Activated T-helper 1 cell treated with anti-CD3 and anti-CD28 coated beads, Interleukin-2, amount 50 U/mL, for 16 hours (primary cell): ENCODE measurements at places on chromosomes 3 and 15.

- peak; percentile 86 for DNase-seq
These were observed at the start of gene RPL22L1 for GRCh38 chr3:170869645-170870593. RPL22L1 (minus strand) TSS chr3:170870195; CDS start chr3:170870167, 28 bp downstream.

- no peak for DNase-seq
These were observed 56.7 kb downstream of the PLS1 start for GRCh38 chr3:142652826-142653292.

DNA sequence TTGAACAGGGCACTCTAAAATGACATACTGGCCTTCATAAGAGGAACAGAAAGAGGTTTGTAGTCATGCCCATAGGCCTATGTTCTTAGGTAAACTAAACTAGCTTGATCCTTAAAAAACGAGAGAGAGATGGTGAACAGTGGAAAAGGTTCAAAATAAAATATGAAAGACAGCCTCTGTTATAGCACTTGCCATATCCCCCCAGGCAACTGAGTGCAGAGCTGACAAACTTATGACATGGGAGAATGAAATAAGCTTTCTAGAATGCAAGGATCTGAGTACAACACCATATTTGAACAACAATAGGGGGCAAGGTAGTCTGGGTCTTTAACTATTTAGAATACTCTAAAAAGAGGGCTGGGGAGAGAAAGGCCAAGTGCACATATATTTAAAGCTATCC is 700.6 kb upstream of the CFAP20DC start:
- no peak for DNase-seq

GRCh38 chr3:190064112-190064511 is 56.6 kb downstream of the P3H2 start:
- DNase-seq, result no peak

DNA sequence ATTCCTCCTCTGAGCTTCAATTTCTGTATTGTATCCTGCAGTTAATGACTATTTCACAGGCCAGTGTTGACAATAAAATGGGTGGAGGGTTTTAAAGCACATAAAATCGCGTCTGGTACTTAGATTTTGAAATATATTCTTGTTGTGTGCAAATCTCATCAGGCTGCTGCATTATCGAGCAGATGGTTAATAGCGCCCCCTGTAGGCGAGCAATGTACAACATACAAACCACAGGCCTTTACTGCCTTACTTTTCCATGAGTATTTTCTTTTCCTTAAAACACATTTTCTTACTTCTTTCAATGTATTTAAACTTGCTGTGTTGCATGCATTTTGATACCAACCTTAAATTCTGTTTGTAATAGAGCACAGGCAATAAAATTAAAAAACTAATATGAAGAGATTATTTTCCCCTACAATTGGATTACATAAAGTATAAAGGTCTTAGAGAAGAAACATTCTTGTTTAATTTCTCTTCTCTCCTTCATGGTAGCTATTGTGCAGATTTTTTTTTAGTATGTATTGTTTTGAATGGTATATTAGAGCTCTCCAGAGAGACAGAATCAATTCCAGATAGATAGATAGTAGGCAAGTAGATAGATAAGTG is 608.4 kb downstream of the CADM2 start:
- no peak for DNase-seq

DNA sequence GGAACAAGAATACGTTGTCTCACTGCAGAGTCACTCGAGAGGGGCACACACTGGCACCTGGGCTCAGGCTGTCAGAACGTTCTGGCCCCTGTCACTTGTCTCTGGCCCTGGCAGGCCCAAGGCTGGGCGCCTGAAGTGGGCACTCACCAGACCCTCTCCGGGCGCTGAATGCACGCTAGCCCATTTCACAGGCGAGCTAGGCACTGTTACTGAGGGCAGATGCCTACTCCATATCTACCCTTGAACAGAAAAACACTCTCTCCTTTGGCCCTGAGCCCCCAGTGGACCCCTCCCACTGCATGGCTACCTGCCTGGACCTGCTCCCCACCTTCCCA is 42.3 kb upstream of the IQSEC1 start:
- DNase-seq, result no peak

GRCh38 chr3:193029800-193030199 is 112.1 kb upstream of the MB21D2 start:
- DNase-seq, result no peak

DNA sequence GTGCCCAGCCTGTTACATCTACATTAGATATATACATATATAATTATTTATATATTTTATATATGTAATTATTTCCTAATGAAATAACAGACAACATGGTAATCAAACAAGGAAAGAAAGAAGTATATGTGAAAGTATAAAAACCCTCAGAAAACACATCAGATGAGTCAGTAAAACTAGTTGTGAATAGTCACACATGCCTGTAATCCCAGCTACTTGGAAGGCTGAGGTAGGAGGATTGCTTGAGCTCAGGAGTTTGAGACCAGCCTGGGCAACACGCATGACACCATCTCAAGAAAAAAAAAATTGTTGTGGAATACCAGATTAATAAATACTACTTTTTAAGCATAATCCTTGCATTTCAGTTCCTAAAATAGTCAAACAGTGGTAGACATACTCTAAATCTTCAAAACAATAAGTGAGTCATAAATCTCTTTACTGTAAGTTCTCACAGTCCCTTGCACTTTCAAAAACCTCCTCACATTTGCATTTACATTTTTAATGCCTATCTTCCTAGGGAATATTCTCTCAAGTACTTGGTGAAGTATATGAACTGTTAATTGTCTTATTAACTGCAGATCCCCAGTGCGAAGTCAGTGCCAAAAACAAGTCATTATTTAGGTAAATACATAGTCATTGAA is 106.5 kb downstream of the MYO9A start:
- no peak for DNase-seq

- DNase-seq, result no peak
These were observed 67.0 kb downstream of the MCTP2 start for GRCh38 chr15:94298364-94298763.

DNA sequence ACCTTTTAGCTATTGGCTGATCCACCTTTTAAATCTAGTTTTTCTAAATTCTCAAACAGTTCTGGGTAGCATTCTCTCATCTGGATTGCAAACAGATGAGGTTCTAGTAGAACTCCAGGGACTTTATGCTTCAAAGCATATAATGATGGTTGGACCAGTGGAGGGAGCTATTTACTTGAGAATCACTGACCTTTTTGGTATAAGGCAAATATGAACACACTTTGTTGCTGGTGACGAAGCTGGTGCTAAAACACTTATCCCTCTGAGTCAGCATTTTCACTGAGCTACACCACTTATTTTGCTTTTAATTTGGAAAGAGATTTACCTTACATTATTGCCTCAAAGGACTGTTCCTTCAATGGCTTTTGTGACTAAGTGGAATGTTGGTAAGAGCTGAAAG is 58.6 kb upstream of the SLITRK3 start:
- no peak for DNase-seq

DNA sequence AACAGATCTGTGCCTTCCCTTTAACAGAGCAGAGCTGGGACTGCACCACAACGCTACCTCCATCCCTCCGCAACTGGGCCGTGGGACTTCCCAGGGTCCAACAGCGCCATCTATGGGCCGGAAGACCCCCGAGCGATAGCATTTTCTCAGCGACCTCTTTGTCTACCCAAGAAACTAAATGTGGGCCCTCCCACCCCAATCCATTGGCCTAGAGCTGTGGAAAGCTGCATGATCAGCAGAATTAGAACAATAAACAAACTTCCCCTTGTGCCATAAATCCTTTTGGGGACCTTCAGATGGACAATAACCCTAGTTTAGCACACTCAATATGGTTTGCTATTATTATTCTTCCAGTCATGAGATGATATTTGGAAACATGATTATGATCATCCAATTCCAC is 74.8 kb upstream of the NTRK3 start:
- no peak for DNase-seq

GRCh38 chr3:148331081-148331846 is 366.4 kb upstream of the AGTR1 start:
- DNase-seq, result no peak

DNA sequence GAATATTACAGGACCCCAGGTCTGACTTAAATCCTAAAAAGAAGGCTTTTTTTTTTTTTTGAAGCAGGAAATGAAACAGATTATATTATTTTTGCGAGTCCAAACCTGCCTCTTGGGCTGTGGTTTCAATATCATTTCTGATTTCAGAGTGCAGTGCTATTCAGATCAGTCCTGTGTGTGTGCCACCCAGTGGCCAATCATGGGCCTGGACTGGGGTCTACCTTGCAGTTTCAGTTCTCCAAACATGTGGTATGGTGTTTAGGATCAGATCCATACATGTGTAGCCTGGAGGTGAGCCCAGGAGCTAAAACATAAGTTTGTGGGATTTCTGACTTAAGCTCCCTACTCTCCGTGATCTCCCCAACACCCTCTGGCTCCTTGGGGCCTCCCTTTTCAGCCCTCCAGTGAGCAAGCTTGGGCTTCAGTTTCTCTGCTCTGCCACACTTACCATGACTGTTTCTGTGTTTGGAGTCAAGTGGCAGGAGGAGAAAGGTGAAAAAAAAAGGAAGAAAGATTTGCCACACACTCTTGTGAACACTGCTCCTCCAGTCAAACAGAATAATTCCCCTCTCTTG is 12.1 kb upstream of the THSD4 start:
- no peak for DNase-seq

- no peak for DNase-seq
These were observed 489.2 kb upstream of the ROBO2 start for GRCh38 chr3:76550522-76551201.

- DNase-seq, result no peak
These were observed 9.9 kb downstream of the KY start for GRCh38 chr3:134640872-134641470.

- DNase-seq, result no peak
These were observed 249.9 kb downstream of the CACNA2D3 start for GRCh38 chr3:54372232-54372631.

DNA sequence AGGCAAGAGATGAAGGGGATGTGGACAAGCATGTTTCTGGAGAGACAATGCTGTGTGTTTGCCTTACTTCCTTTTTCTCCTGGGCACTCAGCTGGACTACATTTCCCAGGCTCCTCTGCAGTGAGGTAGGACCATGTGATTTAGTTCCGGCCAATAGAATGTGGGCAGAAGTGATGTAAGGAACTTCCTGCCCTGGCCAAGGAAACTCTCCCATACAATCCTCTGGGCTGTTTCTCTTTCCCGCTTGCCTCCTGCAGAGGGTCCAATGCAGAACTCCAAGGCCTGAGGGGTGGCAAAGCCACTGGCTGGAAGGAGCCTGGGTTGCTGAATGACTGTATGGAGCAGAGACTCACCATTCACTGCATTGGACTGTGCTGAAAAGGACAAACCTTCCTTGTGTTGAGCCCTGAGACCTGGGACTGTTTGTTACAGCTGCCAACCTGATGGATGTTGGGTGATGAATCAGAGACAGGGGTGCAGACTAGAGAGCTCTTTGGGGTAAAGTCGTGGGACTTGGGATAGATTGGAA is 82.7 kb upstream of the SLC6A6 start:
- no peak for DNase-seq

GRCh38 chr3:14941871-14942270 is 5.5 kb upstream of the NR2C2 start:
- DNase-seq, result no peak
